ENCODE measurements at places on chromosomes 16 and 17.

GRCh38 chr17:80347536-80347935, 67.4 kb upstream of the ENDOV start:
- DNase-seq = no peak

- peak; percentile 91 for DNase-seq
These were observed at the start of gene MTSS2 for GRCh38 chr16:70685938-70686375. TSS of gene MTSS2 (minus strand) at chr16:70686053. CDS start at chr16:70685791, 262 bp downstream.

DNA sequence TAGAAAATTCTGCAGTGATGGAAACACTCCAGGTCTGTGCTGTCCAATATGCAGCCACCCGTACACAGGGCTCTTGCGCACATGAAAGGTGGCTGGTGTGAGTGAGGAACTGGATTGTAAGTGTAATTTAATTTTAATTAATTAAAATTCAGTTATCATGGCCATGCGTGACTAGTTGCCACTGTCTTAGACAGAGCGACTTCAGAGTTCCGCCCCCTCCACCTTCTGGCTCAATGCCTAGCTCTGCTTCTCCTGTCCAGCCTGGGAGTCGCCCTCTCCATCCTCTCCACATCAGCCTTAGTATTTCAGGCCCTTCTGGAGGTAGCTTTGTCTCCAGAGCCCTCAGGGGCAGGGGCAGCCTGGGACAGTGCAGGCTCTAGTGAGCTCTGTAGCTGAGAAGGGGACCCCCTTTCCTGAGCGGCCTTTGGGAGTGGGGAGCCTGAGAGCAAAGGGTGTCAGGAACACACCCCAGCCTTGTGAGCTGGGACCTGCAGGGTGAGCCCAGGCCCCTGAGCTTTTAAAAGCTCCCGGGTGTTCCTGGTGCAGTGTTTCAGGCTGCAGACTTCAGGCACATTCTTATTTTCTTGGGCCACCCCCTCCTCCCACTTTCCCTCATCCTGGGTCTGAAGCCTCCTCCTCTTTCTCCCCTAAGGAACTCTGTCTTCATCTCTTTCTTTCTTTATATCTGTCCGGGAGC, 99.4 kb downstream of the IRF8 start:
- DNase-seq = peak; percentile 21

DNA sequence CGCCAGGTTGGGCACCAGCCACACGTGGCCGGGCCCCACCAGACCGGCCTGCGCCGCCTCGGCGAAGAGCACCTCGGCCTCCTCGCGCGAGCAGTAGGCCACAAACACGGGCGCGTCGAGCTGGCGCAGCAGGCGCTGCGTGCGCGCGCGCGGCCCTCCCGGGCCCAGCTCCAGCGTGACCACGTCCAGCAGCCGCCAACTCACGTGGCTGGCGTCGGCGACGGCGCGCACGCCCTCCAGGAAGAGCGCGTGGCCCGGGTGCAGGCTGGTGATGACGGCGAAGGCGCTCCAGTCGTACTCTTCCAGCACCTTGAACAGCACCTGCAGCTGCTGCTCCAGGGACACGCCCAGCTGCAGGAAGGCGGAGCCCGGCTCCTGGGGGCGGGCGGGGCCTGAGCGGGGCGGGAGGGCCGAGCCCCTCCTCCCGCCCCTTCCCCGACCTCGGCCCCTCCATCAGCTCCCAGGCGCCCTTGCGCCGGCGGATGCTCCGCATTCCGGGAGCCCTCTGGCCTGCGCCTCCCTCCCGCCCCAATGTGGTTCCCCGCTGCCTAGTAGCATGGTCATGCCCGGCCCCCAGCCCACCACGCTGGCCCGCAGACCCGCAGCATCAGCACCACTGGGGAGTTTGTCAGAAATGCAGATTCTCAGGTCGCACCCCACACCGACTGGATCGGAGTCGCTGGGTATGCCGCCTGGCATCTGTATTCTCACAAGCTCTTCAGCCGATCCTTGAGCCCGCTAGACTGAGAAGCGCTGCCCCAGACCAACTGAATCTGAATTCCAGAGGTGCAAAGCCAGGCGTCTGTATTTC, 7.2 kb downstream of the GRIN2C start:
- no peak for DNase-seq

GRCh38 chr17:40122136-40122998, 596 bp downstream of the MSL1 start:
- DNase-seq = peak; percentile 88

DNA sequence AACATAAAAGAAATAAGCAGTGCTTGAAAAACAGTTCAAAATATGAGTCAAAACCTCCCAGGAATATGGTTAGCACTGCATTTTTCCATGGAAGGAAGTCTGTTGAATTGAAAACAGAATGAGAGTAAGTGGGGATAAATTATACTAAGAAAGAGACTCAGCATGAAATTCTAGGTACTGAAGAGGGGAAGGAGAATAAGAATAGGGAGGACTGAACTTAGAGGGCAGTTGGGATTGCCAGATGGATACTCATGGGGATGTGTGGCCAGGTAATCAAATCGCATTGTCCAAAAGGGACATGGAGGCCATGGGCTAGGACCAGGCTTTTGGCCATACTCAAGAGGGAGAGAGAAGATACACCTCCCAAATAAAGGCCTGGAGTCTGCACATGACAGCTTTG, 247.9 kb downstream of the CDH13 start:
- DNase-seq = no peak

- DNase-seq = no peak
These were observed 249.4 kb downstream of the PRKCA start for GRCh38 chr17:66551839-66552238.

DNA sequence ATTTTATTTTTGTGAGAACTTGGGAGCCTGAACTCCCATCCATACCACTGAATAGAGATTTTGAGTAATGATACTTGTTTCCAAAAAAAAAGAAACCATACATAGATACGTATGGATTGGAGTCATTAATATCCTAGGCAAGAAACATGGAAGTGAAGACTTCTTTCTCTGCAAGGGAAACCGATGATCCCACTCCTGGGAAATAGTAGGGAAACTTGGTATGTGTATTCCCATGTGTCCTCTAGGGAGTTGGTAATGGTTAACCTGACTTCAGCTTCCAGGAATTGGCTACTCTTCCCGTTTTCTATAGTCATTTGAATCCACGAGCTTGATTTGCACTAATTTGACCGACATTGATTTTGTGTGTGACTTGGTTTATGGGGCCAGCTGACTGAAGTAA, 5.4 kb downstream of the FUS start:
- DNase-seq = no peak

DNA sequence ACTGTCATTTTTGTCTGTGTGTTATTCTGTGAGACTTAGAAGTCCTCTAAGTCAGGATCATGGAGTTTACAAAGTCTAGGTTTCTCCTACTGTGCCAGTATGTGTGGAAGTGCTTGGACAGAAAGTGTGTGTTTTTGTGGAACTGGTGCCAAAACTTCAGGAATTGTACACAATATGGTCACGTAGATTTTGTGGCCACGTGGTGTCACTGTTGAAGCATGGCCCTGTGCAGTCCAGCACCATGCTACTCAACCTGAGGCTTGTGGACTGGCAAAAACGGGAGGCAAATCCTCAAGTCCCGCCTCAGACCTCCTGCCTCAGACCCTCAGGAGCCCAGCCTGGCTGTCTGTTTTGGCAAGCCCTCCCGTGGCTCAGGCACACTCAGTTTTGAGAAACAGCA, 16.7 kb upstream of the ALKBH5 start:
- no peak for DNase-seq

DNA sequence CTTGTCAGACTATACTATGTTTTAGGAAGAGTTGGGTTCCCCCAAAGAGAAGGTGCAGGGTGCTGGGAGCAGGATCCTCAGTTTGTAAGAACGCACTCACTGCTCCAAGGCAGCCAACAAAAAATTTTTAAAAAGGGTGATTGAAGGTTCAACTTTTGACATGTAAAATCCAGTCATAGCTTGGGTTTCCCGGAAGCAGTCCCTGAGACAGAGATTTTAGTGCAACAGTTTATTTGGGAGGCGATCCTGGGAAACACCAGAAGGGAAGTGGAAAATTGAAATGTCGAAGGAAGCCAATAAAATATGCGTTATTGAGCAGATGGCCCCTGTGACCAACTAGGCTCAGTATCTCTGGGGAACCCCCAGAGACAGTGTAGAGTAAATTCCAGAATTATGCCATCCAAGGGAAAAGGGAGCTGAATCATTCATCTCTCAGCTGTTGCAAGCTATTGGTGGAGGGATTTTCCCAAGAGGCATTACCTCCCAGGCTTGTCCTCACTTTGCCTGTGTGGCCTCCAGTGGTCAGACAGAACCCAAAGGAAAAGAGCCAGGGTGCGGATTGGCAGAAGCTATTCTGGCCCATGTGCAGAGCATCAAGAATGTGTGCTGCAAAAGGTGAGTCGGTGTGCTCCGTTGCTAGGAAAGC, 72.9 kb downstream of the HS3ST3B1 start:
- no peak for DNase-seq

DNA sequence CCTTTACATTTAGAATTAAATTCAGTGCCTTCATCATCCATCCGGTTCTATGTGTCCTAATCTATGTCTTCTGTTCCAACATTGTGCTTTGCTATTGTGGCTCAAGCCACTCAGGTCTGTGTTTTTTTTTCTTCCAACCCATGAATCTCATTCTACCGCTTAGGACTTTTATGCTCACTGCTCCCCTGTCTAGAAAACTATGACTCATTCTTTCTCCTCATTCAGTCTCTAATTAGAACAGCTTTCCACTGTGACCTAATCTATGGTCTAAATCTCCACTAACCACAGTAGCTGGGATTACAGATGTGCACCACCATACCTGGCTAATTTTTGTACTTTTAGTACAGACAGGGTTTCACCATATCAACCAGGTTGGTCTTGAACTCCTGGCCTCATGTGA, 418.7 kb downstream of the KCNJ2 start:
- DNase-seq = no peak

DNA sequence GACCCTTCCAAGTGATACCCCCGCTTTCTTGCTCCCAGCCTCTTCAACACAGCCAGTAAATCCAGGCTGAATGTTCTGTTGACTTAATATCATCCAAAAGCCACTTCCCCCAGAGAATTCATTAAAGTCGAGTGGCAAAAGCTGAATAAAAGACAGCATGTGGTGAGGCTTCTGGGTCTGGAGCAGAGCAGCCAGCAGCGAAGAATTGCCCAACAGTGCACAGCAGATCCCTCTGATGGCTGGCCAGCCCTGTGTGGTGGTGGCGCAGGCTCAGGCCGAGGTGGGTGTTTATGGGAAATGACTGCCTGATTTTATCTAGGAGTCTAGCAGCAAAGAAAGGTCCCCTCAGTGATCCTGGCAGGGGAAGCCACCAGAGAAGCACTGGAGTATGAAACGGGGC, 30.3 kb upstream of the RCVRN start:
- DNase-seq = no peak
